ENCODE measurements at places on chromosomes 2 and 18.

DNA sequence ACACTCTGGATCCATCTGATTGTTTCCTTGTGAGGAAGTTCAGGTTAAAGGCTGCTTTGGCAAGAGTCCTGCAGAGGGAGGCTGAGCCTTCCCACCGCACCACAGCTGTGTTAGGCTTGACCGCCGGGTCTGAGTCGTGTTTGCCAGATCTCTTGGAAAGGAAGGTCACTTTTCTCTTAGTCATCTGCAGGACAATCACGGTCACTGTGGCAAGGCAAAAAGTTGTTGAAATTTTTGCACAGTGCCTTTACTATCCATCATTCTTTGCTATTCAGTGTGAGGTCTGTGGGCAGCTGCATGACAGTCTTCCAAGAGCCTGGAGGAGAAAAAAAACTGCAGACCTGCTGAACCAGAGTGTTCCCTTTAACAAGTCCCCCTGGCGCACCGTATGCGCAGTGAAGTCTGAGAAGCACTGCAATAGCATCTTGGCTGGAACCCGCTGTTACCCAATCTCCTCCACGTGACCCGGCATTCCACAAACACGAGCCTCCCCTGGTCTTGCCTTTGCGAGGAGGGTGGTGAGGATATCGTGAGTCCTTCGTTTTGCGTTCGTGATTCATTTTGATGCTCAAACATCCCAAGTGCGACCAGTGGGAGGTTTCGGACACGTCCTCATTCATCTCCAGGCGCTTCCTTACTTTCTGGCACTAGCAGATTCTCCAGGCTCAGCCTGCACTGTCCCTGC, 23.0 kb downstream of the BIN1 start:
- DNase-seq: peak; percentile 85

DNA sequence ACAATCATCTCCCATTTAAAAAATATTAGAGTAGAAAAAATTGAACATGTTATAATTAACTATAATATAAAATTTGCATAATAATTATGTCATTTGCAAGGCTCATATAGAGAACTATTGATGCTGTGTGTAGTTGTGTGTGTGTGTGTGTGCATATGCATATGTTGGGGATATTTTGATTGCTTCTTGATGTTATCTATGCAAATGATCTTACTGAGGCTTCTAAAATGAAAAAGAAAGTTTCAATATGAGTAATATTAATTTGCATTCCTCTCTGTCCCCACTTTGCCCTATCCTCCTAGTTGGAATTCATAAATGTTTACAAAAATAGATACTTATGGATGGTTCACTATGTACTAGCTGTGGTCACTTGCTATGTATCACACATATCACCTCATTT, 523.3 kb downstream of the TRIB2 start:
- no peak for DNase-seq

DNA sequence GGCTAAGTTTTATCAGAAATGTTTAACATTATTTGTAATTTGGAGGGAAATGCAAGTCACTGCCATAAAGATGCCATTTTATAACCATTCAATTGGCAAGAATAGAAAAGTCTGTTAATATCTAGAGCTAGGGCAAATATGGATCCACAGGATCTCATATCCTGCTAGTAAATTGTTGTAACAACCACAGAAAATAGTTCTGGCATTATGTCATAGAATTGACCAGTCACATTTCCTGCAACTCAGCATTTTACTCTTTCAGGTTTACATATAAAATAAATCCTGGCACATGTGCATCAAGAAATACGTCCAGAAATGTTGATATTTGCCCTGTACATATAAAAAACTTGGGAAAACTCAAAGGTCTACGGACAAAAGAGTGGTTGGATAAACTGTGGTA, 32.9 kb downstream of the OSBPL6 start:
- peak; percentile 61 for DNase-seq

DNA sequence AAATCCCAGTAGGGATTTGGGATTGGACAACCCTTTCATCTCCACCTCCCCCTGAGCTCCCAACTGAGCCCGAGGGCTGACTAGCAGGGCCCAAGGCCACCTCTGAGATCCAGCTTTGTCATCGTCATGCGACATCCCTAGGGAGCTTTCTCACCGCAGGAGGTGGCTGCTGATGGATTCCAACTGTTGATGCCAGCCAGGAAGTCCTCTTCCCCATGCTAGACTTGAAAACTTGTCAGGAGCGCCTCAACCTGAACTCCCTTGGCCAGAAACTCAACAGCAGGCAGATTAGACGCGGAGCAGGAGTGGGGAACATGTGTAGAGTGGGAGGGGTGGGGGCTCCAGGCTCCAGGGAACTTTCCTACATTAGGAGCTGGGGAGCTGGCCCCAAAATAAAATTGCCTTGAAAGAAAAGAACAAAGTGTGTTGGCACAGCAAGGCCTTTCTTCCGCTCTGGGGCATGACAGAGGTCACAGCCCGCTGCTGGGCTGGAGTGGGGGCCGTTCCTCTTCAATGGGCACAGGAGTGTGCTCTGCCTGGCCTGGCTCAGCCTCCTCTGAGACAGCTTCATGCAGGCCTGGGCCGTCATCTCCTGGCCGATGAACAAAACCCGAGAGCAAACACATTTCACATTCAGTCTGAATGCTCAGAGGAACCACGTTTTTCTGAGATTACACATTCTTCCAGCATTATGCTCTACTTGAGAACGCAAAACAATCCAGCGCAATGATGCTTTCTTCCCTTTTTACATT, 34.5 kb downstream of the EMILIN2 start:
- DNase-seq: peak; percentile 95

GRCh38 chr2:188478724-188479123, 187.1 kb downstream of the GULP1 start:
- no peak for DNase-seq

GRCh38 chr2:241844066-241844728, 14.5 kb downstream of the PDCD1 start:
- DNase-seq: peak; percentile 59

DNA sequence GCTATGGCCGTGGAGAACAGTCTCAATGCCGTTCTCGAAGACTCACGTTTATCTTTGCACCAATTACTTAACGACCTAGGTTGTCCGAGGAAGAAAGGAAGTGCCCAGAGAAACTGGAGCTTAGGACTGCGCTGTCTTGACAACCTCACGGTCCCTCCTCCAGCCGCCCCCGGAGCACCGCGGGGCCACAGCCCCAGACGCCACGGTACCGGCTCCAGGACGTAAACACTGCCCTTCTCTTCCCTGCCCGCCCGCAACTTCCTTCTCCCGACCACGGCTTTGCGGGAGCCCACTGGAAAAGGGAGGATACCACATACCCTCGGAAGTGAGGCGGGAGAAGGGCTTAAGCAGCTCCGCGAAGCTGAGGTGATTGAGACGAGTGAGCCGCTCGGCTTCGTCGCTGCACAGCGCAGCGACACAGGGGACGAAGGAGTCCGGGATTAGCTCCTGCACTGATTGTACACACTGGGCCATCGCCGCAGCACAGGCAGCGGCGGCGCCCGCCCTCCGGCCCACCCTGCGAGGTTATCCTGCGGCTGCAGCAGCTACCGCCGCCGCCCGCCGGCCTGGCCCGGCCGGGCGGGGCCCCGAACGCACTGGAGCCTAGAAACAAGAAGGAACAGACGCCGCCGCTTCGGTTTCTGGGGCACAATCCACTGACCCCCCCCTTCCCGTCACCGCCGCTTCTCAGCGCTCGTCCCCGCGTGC, 483 bp downstream of the TRAPPC8 start:
- peak; percentile 27 for DNase-seq

GRCh38 chr2:127609818-127610217, 36.1 kb upstream of the GPR17 start:
- no peak for DNase-seq

- DNase-seq: peak; percentile 22
Measured at GRCh38 chr18:8339952-8340351, 269.3 kb upstream of the RAB12 start.

GRCh38 chr2:208062113-208062512, 36.8 kb upstream of the PLEKHM3 start:
- DNase-seq: peak; percentile 41

DNA sequence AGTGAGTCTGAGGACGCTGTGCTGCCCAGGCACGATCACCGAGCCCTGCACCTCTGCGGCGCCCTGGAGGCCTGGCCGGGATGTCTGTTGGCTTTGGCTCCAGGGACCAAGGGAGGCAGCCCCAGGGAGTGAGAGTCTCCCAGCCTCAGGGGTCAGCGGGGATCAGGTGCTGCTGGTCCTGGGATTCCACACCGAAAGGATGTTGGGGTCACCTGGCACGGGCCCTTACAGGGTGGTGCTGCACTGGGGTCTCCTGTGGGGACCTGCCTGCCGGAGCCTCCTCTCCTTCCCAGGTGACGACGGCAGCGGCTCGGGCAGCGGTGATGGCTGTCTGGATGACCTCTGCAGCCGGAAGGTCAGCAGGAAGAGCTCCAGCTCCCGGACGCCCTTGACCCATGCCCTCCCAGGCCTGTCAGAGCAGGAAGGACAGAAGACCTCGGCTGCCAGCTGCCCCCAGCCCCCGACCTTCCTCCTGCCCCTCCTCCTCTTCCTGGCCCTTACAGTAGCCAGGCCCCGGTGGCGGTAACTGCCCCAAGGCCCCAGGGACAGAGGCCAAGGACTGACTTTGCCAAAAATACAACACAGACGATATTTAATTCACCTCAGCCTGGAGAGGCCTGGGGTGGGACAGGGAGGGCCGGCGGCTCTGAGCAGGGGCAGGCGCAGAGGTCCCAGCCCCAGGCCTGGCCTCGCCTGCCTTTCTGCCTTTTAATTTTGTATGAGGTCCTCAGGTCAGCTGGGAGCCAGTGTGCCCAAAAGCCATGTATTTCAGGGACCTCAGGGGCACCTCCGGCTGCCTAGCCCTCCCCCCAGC, 30.5 kb downstream of the GPC1 start:
- no peak for DNase-seq

DNA sequence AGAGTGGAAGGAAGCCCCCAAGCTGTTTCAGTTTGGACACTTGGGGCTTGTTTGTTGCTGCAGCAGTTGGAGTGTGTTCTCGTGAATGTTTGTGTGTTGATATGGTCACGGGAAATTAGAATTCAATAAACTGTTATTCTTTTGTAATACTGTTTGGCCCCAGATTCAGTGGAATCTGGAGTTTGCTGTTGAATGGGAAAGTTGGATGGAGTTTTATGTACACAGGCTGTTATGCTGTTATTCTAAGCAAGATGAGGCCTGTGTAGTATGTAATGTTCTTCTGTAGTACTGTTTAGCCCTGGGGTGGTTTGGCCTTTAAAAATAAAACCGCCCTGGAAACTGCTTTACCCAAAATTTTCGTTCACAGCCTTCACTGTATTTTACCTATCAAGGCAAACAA, 810.4 kb upstream of the HS6ST1 start:
- DNase-seq: no peak

DNA sequence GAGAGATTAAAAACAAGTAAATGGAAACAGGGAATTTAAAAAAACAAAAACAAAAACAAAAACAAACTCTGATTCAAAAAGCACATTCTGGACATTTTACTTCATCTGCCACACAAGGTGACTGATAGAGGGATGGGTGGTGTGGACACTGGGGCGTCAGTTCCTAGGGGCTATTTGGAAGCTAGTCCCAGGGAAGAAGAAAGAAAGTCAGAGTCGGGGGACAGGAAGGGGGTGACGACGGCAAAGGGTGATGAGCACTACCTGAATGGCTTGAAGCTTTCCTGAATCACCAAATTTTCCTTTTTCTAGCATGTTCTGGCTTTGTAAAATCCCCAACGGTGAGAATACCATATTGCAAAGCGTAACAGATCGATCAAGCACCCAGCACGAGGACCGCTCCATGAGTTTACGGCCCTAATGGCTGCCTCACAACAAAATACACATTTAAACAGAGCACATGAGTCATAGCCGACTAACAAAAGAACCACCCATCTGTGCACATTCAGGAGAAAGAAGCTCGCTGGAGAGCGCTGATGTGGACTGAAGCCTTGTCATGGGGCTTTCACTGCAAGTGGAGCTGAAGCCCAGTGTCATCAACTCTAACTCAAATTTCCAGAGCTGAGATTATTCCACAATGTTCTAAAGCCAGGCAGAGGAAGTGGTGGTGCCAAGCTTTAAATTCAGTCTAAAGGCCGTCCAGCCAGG, 178.9 kb downstream of the LNPK start:
- DNase-seq: no peak

- peak; percentile 78 for DNase-seq
Measured at GRCh38 chr2:224545884-224546644, 39.1 kb downstream of the CUL3 start.

DNA sequence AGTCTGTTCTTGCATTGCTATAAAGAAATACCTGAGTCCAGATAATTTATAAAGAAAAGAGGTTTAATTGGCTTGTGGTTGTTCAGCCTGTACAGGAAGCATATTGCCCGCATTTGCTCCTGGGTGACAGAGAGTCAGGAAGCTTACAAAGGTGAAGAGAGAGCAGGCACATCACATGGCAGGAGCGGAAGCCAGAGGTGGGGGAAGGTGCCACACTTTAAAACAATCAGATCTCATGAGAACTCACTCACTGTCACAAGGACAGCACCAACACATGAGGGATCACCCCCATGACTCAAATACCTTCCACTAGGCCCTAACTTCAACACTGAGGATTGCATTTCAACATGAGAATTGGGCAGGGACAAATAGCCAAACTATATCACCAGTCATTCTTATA, 124.8 kb upstream of the COL5A2 start:
- DNase-seq: no peak

GRCh38 chr2:137952586-137953129, 11.6 kb upstream of the HNMT start:
- DNase-seq: peak; percentile 46

GRCh38 chr18:42839408-42839807, 276.1 kb downstream of the RIT2 start:
- DNase-seq: no peak
